ENCODE measurements at places on chromosomes 5 and 9.
A peak's percentile ranks its signal among the peaks of the same experiment; 100 is the strongest.

DNA sequence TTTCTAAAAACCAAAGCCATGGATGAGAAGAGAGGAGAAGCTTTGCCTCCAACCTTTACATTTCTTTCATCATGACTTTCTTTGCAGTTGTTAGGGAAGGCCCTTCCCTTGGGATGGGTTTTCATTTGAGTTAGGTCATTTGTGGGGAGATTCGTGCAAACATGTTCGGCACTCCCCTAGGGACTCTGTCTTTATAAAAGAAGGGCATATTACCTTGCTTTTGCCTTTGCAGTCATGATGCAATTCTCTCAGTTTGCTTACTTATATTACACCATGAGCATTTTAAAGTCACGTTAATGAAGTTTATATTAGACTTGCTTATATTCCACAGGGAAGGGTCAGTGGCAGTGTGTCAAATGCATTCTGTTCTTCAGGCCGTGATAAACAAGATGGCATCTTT, 289.3 kb upstream of the WWC1 start:
- no peak for DNase-seq

GRCh38 chr9:3528451-3528850, 2.6 kb upstream of the RFX3 start:
- no peak for DNase-seq

GRCh38 chr5:129963359-129963758, 59.1 kb downstream of the CHSY3 start:
- no peak for DNase-seq

DNA sequence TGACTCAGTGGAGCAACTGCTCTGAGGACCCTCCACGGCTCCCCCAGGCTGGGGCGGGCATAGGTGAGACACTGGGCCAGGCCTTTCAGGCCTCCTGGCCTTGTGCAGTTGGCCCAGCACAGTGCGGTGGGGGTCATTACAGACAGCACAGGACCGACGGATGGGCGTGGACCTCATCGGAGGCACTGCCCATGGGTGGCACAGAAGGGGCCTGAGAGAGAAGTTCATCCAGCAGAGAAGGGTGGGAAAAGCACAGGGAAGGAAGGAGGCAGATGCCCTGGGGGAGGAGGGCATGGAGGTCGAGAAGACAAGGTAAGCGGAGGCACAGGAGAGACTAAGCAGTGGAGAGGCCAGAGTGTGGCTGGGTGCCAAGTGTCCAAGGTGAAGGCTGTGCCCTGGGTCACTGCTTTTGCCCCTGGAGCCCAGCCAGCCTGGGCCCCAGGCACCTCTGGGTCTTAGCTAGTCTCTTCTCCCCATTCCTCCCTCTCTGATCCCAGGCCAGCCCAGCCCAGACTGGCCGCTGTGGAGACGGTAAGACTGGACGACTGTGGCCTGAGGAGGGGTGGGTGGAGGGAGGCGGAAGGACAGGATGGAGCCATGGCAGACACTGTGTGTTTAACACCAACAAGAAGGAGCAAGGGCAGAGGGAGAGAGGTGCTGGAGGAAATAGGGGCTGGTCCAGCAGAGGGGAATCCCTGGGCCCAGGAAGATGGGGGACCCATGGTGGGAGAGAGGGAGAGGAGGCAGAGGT, 5.7 kb downstream of the IL3 start:
- DNase-seq = no peak

DNA sequence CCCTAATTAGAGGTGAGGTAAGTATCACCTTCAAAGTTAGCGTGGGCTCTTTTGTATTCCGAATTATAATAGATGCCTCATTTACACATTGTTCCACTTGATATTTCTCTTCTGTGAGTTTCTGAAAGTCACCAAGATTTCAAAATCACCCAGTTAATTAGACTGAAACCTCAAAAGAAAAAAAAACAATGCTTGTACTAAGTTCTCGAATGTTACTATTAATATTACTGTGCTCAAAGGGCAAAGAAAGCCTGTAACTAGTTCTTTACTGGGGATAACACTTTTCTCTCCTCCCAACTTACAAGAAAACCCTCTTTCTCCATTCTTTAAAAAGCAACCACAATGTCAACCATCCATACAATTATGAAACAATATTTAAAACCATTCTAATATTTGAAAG, 98.5 kb downstream of the STRBP start:
- DNase-seq = no peak

DNA sequence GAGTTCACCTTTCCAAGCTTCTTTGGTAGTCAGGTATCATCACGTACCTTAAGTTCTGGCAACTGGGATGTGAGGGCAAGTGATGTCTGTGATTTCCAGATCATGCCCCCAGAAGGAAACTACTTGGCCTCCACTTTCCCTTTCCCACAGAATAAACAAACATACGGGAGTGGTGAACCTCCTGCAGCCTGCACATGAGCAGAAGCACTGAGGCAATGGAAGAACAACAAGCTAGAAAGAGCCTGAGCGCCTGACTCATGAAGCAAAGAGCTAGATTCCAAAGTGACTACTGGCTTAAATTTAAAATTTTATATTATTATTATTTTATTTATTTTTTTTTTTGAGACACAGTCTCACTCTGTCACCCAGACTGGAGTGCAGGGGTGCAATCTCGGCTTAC, 35.0 kb downstream of the ARL15 start:
- DNase-seq = no peak

GRCh38 chr5:160266752-160267345, 37.5 kb downstream of the FABP6 start:
- no peak for DNase-seq

DNA sequence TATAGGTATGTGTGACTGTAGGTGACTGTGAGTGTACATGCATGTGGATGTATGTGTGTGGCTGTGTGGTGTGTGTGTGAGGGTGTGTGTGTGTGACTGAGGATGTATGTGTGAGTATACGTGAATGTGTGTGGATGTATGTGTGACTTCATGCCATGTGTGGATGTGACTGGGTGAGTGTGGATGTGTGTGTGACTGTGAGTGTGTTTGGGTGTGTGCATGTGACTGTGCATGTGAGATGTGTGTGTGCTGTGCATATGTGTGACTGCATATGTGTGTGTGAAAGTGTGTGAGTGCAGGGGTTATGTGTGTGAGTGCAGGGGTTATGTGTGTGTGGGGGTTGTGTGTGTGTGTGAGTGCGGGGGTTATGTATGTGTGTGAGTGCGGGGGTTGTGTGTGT, 42.3 kb downstream of the RXRA start:
- DNase-seq = no peak

DNA sequence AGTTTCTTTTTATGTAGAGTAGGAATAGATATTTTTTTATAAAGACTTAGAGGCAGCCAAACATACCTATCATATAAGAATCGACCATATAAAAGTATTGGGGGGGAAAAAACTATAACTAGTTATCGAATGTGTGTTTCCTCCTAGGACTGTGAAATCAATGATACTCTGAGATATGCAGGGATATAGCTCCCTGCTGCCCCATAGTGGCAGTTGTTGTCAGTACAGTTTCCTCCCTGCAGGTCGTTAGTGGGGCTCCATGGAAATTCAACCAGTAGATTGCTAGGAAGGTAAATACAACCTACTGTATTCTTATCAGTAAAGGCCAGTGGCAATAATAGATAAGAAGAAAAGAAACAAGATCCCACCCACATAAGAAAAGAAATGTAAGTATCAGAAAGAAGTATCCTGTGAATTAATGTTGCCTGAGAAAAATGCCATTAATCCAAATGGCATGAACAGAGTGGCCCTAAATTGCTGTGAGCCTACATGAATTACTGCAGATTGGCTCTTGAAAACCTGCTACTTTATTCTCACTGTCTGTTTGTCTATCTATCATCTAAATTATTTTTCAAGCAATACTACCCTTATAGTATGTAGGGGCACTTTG, 136.9 kb upstream of the FBN2 start:
- DNase-seq = peak; percentile 8

DNA sequence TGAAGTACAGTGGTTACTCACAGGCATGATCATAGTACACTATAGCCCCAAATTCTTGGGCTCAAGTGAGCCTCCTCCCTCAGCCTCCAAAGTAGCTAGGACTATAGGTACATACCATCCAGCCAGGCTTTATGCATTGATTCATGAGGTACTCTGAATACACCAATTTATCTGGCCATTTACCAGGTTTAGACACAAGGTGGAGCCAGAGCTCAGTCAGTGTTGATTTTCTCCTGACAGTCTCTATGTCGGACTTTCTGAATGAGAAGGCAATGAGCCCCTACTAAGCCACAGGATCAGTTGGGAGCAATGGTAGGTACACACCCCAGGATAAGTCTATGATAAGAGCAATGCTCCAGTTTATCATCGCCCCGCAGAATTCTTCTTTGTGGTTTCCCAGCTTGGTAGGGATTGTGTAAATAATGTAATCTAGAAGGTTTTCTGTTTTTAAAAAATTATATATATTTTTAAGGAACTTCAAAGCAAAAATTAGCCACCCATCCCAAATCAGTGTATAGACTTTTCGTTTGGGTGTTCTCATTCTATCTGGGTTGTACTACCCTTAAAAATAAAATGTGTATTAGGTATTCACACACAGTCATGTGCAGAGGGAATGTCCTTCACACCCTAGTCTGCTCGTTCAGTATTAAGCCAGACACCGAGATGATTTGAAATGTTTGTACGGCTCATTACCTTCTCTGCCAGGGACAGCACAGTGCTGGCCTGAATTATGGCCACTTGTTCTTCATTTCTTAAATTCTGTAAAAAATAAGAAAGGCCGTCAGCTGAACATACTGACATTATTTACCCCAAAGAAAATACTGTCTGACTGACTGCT, 118.4 kb upstream of the DPYSL3 start:
- peak; percentile 12 for DNase-seq

GRCh38 chr9:135199489-135199888, 112.0 kb downstream of the OLFM1 start:
- DNase-seq = no peak

GRCh38 chr9:27719711-27720110, 146.4 kb upstream of the C9orf72 start:
- DNase-seq = no peak

GRCh38 chr9:35415402-35416097, 74.4 kb upstream of the RUSC2 start:
- DNase-seq = no peak

GRCh38 chr5:169561893-169562292, 21.7 kb upstream of the SPDL1 start:
- no peak for DNase-seq

DNA sequence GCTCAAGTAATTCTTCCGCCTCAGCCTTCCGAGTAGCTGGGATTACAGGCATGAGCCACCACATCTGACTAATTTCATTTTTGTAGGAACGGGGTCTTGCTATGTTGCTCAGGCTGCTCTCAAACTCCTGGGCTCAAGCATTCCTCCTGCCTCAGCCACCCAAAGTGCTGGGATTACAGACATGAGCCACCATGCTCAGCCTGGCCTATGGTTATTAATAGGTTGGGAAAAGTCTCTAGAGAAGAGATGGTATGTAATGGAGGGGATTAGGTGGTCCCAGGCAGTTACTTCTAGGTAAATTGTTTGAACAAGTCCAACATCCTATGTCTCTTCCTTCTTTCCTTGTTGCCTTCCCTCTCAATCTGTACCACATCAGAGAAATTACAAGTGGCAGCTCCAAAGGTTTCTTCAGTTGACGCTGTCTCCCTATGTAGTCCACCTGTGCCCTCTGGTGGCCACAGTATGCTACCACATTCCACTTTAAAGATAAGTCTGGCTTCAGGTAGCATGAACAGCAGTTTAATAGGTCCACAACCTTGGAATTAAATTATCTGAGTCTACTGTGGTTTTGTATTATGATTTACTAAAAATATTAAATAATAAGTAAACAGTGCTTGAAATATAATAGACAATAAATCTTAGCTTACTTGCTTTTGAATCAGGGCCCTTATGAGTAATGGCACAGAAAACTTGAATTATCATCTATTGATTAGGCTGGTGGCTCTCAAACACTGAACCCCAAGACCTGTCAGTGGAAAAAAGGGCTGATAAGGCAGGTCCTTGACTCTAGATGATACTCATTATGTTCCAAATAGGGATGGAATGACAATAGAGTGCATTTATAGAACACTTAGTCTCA, 9.7 kb downstream of the TIGD6 start:
- peak; percentile 50 for DNase-seq

DNA sequence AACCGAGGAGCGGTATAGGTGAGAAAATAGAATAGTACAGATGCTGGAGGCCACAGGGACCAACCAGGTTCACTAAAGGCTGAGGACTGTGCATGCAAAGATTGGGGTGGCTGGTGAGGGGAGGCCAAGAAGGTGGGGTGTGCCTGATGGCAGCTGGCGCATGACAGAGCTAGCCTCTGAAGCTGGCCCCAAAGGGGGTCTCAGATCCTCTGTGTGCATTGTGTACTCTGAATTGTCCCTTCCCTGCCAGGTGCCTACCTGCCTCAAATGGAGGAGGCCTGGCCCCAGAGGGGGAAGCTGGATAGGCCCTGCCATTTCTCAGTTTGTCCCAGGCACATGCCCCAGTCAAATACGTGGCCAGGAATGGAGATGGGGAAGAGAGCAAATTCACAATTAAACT, 63.1 kb downstream of the CRB2 start:
- no peak for DNase-seq

- no peak for DNase-seq
Observed at GRCh38 chr9:113155911-113156588, 5.2 kb downstream of the SLC31A2 start.

DNA sequence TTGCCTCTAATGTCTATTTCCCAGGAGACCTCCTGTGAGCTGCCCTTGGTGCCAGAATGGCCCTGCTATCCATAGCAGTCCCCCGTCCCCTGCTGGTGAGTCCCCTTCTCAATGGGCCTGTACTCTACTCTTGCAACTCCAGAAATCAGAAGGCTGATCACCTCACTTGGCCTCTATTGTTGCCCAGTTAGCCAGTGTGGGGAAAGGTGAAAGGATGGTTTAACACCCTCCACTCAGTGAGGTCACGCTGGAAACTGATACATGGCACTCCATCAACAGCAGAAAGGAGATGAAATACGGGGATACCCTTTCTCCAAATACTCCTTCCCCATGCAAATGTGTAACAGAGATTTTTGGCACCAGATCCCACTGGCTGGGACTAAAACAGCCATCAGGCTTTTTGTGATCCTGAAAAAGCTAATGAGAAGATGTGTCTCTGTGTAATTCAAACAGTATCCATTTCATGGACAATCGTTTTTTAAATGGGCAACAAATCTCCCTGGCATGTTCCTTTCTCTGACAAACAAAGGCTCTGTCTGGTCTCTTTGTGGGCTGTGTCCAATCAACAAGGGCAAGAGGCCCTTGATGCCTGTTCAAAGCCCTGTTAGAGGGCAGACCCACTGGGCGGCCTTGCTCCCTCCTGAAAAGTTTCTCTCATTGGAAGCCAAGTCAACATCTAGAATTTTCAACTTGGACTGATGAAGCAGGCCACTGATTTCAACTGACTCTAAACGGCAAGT, 343.7 kb downstream of the SPOCK1 start:
- DNase-seq = no peak

DNA sequence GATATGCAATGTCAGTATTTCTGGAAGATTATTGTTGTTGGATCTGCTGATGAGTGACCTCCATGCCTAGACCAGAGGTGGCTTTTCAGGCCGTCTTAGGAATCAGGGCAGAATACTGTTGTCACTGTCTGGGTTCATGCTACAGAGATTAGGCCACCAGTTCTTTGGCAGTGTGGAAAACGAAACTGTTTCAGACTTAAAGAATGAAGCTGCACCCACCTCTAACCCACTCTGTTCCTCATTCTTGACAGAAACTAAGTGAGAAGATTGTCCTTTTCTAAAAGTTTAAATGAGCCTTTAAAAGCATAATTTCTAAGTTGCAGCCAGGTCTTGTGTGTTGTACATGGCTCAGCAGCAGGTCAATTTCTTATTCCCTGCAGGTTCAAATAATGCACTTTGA, 444.3 kb downstream of the ENC1 start:
- DNase-seq = no peak

- DNase-seq = no peak
Observed at GRCh38 chr5:66567474-66567873, 28.7 kb upstream of the MAST4 start.

GRCh38 chr9:118644066-118644465, 725.2 kb downstream of the BRINP1 start:
- no peak for DNase-seq

- no peak for DNase-seq
Observed at GRCh38 chr9:105890046-105890822, 195.9 kb downstream of the TMEM38B start.
